AG04449 (cell line): ENCODE measurements at places on chromosomes 3 and 15.

DNA sequence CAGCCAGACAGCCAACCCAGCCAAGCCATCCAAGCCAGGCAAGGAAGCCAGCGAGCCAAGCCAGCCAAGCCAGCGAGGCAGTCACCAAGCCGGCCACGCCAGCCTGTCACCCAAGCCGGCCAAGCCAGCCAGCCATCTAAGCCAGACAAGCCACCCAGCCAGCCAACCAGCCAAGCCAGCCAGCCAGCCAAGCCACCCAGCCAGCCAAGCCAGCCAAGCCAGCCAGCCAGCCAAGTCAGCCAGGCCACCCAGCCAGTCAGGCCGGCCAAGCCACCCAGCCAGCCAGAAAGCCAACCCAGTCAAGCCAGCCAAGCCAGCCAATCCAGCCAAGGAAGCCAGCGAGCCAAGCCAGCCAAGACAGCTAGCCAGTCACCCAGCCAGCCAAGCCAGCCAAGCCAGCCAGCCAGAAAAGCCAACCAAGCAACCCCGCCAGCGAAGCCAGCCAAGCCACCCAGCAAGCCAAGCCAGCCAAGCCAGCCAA, 201.2 kb downstream of the GOLGA6L6 start:
- no peak for DNase-seq

GRCh38 chr3:167684388-167684993, 30.7 kb upstream of the WDR49 start:
- peak; percentile 2 for DNase-seq

DNA sequence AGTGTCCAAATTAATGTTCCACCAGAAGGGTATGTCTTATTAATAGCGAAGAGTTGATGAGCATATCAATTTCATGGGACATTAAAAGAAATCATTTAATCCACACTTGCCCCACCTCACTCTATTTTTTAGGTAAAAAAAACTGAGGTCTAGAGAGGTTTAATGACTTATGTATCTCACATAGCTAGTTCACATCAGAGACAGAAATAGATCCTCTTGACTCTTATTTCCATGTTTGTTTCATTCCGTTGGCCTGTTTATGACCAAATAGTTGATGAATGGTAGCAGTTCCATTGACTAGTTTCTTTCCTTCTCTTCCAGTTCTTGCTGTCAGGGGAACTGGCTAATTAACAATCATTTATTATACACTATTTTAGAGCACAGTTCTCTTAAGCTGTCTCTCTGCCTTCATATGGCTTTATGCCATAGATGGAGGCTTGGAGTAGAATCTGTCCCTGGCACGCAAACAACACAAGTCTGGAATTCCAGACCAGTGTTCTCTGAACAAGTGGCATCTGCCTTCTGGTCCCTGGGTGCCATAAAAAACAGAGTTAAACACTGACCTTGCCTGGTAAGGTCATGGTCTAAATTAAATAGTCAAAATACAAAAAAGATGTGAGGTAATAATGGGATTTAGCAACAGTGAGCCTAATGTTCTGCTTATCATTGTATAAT, 220.0 kb upstream of the CGNL1 start:
- no peak for DNase-seq

DNA sequence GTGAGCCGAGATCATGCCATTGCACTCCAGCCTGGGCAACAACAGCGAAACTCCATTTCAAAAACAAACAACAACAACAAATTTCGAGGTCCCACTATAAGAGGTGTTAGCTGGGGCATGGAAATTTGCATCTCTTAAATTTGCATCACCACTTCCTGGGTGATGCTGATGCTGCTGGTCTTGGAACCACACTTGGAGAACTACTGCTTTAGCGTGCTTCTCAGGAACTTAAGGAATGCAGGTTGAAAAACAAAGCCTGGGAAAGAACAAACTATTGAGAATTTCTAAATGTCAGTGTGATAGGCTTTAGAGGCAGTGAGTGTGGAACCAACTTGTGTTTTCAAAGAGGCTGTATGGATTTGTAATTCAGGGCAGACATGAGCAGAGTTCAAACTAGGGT, 858.4 kb upstream of the ARPP21 start:
- DNase-seq = no peak

- no peak for DNase-seq
Measured at GRCh38 chr3:186825872-186826409, 16.6 kb upstream of the ADIPOQ start.

GRCh38 chr3:127588806-127589577, 1.5 kb downstream of the TPRA1 start:
- no peak for DNase-seq

- no peak for DNase-seq
Measured at GRCh38 chr3:156271995-156272719, 151.8 kb downstream of the KCNAB1 start.

- peak; percentile 75 for DNase-seq
Measured at GRCh38 chr3:74532446-74532845, 82.0 kb downstream of the CNTN3 start.

DNA sequence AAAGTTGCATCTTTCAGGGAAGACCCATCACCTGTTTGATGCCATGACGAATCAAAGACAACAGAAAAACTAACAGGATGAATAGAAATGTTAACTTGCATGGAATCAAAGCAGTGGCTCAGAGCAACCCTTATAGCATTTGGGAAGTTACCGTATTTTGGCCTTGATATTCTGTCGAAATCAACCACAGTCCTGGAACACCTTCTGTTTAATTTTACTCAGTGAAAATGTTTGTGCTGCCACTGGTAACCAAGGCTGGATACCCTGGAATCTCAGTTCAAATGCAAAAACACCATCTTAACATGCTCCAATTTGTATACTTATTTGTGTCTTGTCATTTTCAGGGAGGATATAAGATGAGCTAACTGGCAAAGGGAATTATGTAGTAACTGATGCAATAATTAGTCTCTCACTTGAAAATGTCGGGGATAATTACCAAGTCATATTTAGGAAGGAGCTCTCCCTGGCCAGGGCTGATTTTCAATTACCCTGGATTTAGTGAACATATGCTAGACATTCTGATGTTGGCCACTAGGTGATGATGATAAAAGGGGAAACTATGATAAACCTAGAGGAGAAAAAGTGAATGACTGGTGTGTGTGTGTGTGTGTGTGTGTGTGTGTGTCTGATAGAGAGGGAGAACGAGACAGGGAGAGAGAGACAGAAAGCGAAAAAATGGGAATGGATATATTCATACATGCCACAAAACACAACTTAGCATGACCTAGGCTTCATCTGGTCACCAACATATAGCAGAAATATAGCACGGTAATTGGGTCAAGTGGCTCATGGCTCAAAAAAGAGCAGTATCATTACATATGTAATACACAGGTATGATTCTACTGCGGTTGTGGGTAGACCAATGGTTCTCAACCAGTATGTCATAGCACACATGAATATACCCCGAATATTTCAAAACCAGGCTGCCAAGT, 19.0 kb upstream of the PRICKLE2 start:
- DNase-seq = no peak

DNA sequence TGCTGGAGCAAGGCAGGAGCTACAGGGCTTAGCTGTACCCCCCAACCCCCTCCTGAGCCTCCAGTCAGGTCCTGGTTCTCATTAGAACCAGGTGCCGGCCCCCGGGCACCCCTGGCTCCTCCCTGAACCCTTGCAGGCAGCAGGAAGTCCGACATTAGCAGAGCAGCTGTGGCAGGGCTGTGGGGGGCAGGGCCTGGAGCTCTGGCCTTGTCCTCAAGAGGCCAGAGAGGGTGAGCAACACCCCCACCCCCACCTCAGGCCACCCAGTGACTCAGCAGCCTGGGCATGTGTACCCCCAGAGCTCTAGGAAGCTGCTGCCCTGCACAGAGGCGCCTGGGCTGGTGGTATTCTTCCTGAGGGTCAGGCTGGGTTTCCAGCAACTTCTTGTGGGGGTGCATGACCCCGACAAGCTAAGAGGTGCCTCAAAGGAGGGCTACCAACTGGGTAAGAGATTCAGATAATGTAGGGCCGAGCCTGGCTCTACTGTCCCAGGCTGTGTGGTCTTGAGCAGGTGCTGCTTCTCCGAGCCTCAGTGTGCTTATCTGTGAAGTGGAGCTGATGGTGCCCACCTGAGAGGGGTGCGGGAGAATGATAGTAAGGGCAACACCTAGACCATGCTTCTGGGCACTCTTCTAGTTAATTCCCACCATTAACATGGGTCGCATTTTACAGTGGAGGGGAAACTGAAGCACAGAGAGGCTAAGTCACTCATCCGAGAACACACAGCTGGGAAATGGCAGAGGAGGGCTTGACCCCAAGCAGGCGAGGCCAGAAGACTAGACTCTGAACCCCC, 16.0 kb downstream of the H1-8 start:
- peak; percentile 34 for DNase-seq

- peak; percentile 67 for DNase-seq
Measured at GRCh38 chr15:36831125-36831903, 251.9 kb downstream of the CDIN1 start.

GRCh38 chr3:149475451-149476060, 1.1 kb downstream of the TM4SF4 start:
- DNase-seq = no peak

DNA sequence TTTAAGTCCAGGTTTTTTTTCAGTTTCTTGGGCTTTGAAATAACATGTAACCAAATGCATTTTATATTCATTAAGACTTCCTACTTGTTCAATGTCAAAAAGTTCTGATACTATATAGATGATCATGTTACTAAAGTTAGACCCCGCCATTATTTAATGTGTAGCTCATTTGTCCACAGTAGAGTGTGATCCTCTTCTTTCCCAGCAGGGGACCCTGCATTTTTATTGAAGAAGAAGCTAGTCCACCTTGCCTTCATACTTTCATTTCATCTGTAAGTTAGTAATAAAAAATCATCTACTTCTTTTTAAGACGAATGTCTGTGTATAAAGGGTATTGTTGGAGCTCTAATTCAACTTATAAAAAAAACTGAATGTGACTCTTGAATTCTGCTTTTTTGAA, 404.6 kb downstream of the SI start:
- DNase-seq = no peak

GRCh38 chr3:117656391-117656790, 946.8 kb downstream of the TUSC7 start:
- DNase-seq = no peak

DNA sequence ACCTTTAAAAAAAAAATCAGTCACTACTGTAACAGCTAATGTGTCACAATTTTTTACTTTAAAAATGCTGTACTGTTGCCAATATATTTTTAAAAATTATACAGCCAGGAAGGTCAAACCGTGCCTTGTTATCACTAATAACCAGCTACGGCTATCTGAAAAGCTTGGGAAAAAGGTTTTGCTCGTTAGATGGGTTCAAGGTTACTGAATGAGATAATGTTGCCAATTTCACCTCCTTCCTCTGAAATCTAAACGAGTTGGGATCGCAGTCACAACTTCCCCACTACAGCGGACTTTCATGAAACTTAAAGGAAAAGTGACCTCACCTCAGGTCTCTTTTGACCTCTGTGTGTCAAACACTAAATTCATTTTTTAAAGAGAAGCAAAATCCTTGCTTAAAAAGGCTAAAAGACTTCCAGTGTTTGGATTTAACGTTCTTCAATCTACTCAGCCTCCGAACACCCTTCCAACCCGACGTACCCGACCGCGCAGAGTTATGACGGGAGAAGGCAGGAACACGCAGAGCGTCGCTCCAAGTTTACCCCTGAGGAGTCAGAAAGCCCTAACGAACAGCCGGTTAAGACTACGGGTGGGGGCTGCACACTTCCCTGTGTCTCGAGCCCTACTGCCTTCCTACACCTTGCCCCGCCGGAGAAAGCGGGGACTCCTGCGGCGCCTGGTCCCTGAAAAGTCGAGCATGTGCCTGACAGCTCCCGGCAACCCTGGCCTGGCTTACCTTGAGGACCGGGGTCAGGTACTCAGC, 860 bp downstream of the ATG3 start:
- peak; percentile 45 for DNase-seq

DNA sequence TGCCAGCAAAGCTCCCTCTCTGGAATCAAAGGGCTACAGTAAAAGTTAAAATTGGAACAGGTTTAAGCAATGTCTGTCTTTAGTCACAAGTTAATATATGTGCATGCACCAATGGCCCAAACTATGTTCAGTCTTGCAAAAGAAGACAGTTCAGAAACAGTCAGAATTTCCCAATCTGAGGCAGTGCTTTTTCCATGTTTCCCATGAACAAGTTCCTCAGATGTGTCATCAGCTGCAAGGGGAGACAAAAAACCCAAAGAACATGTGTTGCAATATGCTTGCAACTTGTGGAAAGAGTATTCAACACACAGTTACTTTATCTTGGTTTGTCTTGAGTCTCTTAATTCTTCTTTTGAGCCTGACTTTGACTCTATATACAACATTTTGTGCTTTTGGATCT, 148.4 kb downstream of the USP13 start:
- DNase-seq = peak; percentile 95

DNA sequence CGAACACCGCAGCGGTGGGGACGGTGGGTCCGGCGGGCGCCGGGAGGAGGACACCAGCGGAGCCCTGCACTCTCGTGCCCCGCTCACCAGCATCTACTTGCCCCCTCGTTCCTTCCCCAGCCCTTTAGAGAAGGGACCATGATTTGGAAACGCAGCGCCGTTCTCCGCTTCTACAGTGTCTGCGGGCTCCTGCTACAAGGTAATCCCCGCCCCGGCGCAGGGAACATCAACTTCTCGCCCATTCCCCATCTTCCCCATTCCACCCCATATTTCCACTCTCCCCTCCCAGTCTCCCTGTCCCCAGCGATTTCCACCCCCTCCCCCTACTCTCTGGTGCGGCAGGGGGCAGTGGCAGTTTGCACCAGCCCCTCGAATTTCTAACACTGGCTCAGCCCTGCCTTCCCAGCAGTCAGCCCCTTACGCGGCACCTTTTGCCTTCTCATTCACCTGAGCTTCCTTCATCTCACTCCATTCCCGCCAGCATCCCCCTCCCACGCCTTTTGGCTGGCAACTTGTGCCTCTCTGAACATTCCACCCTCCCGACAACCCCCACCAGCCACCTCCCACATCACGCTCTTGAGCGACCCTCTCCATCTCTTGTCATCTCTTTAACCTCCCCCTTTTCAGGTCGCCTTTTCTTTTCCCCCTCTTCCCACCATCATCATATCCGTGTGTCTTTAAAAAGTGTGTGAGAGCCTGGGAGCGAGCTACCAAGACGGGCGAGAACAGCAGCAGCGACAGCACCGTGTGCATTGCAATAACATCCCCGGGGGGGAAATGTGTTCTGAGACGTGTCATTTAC, 882 bp downstream of the CADM2 start:
- no peak for DNase-seq

DNA sequence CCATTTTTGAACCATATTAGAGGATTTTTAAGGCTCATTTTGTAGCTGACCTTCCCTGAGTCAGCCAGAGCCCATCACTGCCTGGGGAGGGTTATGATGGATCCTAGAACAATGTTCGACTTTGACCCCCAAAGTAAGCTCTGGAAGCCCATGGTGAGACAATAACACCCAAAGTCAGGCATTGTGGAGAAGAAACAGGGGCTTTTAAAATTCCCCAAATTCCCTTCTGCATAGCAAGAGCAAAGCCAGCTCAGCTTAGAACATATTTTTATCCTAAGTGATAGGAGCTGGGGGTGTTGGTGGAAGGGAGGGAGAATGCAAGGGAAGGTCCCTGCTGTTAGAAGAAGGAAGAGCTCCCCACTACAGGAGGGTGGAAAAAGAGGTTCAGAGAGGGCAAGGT, 4.0 kb downstream of the ITGA11 start:
- no peak for DNase-seq

- peak; percentile 57 for DNase-seq
Measured at GRCh38 chr3:73766599-73767381, 142.0 kb upstream of the PDZRN3 start.

- DNase-seq = no peak
Measured at GRCh38 chr3:72282918-72283317, 498.0 kb upstream of the PROK2 start.

- DNase-seq = no peak
Measured at GRCh38 chr15:50350621-50351020, 4.4 kb downstream of the GABPB1 start.
